Dermis microvascular lymphatic vessel endothelial cell (primary cell): ENCODE measurements at places on chromosomes 1 and 21. TPM values are rescaled to one million over a fixed set of nuclear protein-coding genes. Genes with fewer than 3 reads are reported as not detected.

The RUNX1 gene
- 0.51 TPM in 2 replicates for total RNA-seq

The RCSD1 gene
- 21.4 and 28.8 TPM in 2 replicates for total RNA-seq

The CYYR1 gene
- 7.4 and 8.7 TPM in 2 replicates for total RNA-seq

The CR1L gene
- total RNA-seq = not detected in 2 replicates

The AMIGO1 gene
- 0.64 and 1.0 TPM in 2 replicates for total RNA-seq

The APOBEC4 gene
- not detected in 2 replicates for total RNA-seq

The NUF2 gene
- 4.2 and 11.8 TPM in 2 replicates for total RNA-seq
